ENCODE measurements at places on chromosomes 16 and 17.

- peak; percentile 34 for DNase-seq
These were observed 7.6 kb downstream of the EPX start for GRCh38 chr17:58200024-58200633.

GRCh38 chr16:82150549-82150948 is 19.5 kb downstream of the MPHOSPH6 start:
- no peak for DNase-seq

DNA sequence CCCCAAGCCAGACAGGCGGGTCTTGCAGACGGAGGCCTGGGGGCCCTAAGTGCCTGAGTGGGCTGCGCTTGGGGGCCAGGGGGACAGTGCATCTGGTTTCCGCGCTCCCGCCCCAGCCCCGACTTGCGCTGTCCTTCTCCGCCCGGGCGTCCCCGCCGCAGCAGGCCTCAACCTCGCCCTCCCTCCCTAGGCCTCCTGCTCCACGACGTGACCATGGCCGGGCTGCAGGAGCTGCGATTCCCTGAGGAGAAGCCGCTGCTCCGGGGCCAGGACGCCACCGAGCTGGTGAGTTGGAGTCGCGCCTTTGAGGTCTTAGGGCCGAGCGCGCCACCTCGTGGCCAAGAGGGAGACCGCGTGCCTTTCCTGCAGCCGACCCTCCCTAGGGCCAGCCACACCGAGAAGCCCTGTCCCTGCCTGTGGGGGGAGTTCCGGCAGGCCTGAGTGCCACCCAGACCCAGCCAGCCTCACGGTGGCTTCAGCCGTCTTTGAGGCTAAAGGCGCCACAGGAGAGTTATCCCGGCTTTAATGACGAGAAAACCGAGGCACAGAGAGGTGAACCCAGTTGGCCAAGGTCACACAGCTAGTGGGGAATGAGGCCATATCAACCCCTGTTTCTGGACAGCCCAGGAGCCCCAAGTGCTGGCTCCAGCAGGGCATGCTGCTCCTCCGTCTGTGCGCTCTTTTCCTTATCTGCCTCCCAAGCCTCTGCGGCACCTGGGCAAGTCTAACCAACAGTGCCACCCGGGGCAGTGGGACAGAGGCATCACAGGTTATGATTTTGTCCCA is 12.2 kb upstream of the NDRG4 start:
- peak; percentile 45 for DNase-seq

- DNase-seq: no peak
These were observed 89.5 kb downstream of the CLEC16A start for GRCh38 chr16:11033629-11034420.

GRCh38 chr16:88069397-88070168 is 118.3 kb downstream of the BANP start:
- no peak for DNase-seq

DNA sequence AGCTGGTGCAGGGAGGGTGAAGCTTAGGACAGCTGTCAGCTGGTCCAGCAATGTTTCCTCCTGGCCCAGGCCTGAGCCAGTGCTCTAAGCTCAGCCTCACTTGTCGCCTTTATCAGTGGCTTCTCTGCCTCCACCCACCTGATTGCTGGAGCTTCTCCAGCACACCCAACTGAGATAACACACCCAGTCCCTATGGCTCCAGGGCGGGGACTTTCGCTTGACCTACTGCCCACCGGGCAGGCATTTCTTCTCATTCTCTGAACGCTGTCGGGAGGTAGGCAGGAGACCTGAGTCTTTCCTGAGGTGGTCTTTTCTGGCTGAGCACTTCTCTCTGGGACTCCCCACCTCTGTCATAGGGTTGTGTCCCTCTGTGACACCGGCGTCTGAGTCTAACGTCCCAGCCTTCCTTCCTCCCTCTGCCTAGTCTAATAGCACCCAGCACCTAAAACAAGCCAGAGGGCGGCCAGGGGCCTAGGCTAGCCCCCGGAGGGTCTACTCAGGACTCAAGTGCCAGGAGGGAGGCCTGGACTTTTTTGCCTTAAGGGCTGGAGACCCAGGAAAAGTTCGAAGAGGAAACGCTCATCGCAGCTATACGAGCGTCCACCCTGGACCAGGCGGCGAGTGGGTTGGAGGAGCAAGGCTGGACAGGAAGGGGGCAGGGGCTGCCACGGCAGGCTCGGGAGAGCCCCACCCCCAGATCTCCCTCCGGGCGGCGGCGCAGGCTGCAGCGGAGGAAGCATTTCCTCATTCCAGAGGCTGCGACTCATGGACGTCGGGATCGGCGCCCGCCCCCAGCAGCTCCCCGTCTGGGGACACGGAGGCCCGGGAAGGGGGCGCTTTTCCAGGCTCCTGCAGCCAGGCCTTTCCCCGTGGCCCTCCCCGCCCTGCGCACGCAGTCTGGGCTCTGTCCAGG is 756 bp downstream of the TAX1BP3 start:
- DNase-seq: no peak

GRCh38 chr16:72286936-72287620 is 115.1 kb upstream of the PMFBP1 start:
- DNase-seq: no peak

GRCh38 chr16:10613785-10614485 is 33.5 kb upstream of the EMP2 start:
- DNase-seq: no peak

- no peak for DNase-seq
These were observed 946 bp downstream of the OSGIN1 start for GRCh38 chr16:83953796-83954576.

GRCh38 chr17:74528491-74529199 is 2.6 kb downstream of the CD300LB start:
- DNase-seq: no peak

- DNase-seq: no peak
These were observed 69.4 kb upstream of the TNRC6C start for GRCh38 chr17:77889135-77889505.

DNA sequence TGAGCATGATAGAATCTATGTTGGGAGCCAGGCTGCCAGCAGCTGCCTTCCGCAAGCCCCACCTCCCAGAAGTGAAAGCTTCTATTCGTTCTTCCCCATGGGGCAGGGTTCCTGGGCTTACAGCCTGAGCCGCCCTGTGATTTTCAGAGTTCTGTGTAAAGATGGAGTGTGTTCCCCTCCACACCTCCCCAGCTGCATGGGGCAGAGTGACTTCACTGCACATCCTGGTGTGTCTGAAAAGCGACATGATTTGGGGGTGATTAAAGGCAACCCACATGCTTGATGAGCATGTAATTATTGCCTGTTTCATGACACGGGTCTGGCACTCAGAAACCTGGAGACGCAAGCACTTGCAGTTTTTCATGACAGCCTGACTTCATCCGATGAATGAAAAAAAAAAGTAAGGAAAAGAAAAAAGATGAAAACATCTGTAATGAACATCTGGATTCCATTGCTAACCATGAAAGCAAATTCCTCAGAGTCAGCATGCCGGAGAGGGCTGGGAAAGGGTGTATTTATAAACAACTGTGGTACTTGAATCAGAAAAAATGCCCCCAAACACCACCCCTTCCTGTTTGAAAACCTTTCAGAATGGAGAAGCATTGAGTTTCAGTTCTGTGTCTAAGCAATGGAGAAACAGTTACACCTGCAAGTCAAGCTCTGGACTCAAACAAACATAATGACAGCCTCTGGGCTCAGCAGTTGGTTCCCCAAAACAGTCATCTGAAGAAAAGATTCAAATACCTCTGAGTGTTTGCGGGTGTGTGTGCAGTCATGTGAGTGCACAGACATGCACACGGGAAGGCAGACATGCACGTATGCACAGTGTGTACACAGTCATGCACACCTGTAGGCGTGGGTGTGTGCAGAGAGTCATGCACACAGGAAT is 266.0 kb downstream of the ENGASE start:
- no peak for DNase-seq

- DNase-seq: no peak
These were observed 486 bp downstream of the PIGS start for GRCh38 chr17:28570716-28571360.

- no peak for DNase-seq
These were observed 2.8 kb downstream of the USP22 start for GRCh38 chr17:21039839-21040575.

DNA sequence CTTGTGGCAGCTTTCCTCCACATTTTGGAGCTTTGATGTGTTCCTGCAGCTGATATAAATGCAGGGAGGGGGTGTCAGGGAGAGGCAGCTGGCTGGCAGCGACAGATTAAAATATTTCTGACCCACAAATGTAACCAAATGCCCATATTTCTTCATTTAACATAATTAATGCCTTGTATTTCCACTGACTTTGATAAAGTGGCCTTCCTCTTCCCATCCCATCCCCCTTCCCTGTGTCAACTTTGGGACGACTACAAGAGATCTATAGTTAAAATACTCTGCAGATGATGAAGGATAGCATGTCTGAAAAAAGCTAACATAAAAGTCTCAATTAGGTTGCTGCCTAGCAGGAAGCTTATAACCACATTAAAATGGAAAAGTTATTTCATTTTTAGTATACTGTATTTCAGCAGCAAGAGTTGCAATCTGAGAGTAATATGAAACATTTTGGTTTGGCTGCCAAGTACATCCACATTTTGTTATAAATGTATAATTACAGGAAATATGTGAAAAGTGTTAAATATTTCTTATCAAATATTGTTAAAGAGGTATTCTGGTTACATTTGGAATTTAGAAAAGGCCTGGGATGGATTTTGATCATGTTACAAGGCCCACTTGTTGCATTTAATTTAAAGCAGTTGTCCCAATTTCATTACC is 238.7 kb upstream of the TBX2 start:
- DNase-seq: no peak

- DNase-seq: no peak
These were observed 10.1 kb upstream of the TANGO6 start for GRCh38 chr16:68833251-68833650.

DNA sequence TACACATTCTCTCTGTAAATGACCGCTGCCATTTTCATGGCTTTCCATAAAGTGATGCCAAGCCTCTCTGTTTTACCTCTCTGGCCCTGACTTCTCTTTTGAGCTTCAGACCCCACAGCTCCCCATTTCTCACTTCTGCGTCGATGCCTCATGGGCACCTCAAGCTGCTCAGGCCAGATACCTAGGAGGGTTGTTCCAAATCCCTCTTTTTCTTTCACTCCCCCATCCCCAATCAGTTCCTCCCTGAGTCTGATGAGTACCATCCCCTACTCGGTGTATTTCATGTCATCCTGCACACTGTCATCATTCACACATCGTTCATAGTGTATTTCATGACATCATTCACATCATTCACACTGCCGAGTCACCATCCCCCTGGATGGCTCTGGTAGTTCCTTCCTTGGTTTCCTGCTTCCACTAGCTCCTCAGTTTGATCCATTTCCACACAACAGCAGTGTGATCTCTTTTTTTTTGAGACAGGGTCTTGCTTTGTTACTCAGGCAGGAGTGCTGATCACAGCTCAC is 43.1 kb downstream of the NTN1 start:
- DNase-seq: no peak

DNA sequence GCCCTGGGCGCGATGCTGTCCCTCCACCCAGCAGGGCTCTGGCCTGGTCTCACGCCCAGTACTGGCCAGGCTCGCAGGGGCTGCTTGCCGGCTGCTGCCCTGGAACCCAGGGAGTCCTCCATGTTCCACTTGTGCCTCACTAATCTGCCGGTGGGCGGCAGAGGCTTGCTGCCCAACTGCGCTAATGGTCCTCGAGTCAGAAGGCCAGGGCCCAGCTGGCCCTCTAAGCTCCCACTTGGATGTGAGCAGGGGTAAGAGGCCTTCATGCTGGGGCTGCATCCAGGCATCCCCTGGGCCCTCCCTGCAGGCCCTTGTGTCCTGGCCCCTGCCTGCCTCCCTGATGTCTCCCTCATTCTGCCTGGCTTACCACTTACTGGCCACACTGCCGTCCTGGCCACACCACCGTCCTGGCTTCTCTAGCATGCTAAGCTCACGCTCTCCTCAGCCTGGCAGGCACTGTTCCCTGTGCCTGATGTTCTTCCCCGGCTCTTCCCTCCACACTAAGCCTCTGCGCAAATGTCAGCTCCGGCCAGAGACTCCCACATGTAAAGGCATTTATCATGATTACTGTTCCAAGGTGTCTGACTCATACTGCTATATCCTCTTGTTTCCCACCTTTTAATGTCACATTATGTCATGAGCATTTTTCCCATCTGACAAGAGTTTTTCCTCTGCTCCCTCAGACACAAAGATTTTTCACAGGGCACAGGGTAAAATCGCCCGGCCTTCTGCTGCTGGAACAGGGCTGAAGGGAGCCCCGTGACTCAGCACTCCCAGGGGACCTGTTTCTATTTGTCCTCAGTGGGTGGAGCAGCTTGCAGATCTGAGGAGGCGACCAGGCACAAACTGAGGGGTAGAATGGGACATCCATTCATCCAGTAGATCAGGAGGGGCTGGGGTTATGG is 15.9 kb downstream of the B9D1 start:
- DNase-seq: no peak

- no peak for DNase-seq
These were observed 933 bp upstream of the ATXN7L3 start for GRCh38 chr17:44200478-44201155.

DNA sequence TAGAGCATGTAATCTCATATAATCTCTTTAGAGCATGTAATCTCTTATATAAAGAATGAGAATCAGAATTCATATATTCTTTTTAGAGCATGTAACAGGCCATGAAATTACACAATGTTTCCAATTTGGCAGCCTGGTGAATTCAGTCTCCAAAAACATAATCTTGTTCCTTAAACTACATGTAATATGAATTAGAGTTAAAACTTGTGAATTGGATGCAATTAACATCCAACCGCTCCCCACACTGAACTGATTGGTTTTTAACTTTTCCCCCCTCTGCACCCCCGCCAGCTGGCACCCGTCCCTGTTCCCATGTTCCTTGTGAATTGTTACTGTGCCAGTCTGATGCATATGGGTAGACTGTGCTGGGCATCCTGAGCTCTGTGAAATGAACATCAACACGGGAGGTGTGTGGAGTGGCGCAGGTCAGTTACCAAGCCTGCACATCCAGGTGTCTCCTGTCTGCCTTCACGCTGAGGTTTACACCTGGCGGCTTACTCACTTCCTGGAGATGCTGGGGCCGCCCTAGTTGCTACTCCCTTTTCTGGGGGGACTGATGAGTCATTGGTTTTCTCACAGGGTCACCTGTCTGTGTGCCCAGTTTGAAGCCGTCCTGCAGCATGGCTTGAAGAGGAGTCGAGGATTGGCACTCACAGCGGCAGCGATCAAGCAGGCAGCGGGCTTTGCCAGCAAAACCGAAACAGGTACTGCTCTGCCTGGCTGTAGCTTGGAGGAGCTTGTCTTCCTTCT is 50.4 kb downstream of the SNX29 start:
- DNase-seq: no peak

DNA sequence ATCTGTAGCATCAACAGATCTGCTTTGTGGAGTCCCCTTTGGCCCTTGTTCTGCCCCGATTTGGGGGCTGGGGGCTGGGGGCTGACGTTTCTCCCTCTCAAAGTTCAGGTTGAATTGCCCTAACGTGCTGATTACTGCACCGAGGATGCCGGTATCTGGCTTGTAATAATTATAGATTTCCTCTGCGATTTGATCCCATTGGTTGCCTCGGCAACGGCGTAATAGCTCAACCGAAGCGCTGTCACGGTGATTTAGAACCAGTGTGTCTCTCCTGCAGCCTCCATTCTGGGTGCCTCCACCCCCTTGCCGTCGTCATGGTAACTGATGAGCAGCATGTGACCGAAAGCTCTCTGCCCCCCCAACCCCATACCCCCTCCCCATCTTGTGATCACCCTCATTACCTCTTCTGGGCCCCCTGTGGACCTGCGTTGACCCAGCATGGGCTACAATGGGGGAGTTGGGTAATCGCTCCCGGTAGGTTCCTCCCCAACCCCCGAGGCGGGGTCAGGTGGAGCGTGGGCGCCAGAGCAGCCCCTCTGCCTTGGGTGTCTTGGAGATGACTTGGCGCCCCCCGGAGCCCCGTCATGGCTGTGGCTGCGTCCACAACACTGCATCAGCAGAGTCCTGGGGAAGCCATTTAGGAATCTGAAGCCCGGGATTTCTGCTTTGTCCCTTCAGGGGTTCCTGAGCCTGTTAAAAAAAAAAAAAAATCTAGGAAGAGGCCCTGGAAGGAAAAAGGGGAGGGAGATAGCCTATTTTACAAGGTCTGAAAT is 38.4 kb downstream of the ABAT start:
- no peak for DNase-seq
